ENCODE measurements at places on chromosomes 4 and X.

DNA sequence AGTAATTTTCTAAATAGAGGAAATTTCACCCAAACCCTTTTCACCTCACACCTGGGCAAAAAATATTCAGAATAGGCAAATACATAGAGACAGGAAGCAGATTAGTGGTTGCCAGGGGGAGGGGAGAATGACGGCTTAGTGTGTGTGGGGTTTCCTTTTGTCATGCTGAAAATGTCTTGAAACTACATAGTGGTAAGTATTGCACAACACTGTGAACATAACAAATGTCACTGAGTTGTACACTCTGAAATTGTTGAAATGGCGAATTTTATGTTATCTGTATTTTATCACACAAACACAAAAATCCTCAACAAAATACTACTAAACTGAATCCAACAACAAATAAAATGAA, 60.7 kb upstream of the PLAC1 start:
- DNase-seq, result no peak

GRCh38 chr4:153988492-153989363, 199.8 kb upstream of the SFRP2 start:
- DNase-seq, result no peak

- no peak for DNase-seq
These were observed 911.8 kb downstream of the CENPC start for GRCh38 chr4:66633477-66633876.

GRCh38 chr4:20323991-20324390, 72.3 kb downstream of the SLIT2 start:
- no peak for DNase-seq

Measured in SW480 (cell line).